Caco-2 (cell line): ENCODE measurements at places on chromosomes 5 and 9.

DNA sequence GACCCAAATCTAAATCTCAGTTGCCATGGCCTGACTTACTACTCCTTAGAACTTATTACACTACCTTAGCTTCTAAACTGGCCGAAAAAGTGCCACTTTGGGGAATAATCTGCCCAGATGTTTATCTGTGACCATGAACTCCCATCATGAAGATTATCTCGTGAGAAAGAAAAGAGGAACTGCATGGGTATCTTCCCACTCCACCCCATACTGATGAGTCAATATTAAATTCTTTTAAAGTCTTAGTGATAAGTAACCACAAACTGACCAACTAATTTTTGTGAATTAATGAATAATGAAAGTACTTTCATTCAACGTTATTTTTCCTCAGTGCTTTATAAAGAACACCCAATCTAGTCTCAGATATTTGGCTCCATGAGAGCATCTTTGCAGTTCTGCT, 493.5 kb downstream of the EBF1 start:
- DNase-seq = no peak

- DNase-seq = no peak
Observed at GRCh38 chr9:71179183-71179582, 57.8 kb upstream of the TRPM3 start.

GRCh38 chr9:89425024-89425805, 72.7 kb downstream of the SEMA4D start:
- no peak for DNase-seq

- no peak for DNase-seq
Observed at GRCh38 chr9:125262294-125262991, 817 bp downstream of the GAPVD1 start.

- no peak for DNase-seq
Observed at GRCh38 chr9:93713716-93714115, 137.3 kb downstream of the PHF2 start.

- DNase-seq = no peak
Observed at GRCh38 chr9:90641884-90642487, 638 bp downstream of the DIRAS2 start.
